ENCODE measurements at places on chromosomes 1 and 21. TPM values are rescaled to one million over a fixed set of nuclear protein-coding genes. Genes with fewer than 3 reads are reported as not detected.

GRCh38 chr1:33368431-33368830 is 47.5 kb upstream of the A3GALT2 start:
- DNase-seq = no peak

GRCh38 chr1:165759095-165759494 is 9.6 kb downstream of the TMCO1 start:
- no peak for DNase-seq

DNA sequence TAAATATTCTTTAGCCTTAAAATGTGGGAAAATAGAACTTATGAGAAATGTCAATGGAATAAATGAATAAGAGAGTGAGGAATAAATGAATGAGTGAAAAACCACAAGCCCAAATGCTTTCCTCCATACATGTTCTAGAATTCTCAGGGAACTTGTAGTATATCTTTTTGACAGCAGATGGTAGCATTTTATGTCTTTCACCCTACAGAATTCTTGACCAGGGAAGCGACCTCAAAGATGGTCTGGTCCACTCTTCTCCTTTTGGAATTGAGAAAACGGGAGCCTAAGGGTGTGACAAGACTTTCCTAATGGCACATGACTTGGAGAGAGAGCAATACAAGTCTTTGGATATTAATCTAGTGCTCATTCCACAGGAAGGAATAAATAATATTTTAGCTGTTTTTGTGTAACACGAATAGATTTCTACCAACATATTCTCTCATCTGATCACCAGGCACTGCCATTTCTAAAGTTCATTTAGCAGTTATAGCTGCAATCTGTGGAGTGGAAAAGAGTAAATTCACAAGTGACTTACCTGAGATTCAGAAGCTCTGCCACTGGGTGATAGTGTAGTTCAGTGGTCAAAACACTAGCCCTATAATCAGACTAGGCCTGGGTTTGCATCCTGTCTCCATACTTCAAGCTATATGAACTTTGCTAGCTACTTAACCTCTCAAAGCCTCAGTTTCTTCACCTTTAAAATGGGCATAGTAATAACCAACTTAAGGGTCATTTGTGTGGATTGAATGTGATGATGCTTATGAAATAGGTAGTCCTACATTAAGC is 15.0 kb upstream of the F5 start:
- DNase-seq = no peak

- DNase-seq = no peak
These were observed 1.1 kb upstream of the KCNE2 start for GRCh38 chr21:34362670-34363069.

DNA sequence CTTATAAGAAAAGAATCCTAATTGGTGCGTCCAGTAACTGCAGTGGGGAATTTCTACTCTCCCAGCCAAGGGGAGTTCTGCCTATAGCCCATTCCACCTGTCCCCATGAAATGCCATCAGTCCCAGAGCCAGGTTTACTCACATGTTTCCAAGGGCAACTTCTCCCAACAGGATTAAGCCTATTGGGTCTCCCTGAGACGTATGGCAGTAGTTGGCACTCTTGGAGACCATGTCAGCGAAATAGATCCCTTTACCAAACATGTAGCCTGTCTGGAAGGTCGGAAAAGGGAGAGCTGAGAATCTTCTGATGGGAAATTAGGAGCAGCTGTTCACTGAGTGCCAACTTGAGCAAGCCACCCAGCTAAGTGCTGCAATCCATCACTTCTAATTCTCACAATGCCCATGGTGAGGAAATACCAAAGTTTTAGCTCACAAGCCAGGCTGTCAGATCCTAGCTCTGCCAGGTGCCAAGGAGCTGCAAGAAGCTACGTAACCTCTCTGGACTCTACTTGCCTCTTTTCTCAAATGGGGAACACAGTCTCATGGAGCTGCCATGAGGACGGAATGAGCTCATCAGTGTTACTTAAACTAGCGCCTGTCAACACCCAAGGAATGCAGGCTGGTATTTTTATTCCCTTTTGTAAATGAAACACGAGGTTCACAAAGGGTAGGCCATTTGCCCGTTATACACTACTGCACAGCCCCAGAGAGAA is 43.9 kb downstream of the PARP1 start:
- DNase-seq = no peak

GRCh38 chr1:200040481-200041138 is 13.1 kb downstream of the NR5A2 start:
- no peak for DNase-seq

DNA sequence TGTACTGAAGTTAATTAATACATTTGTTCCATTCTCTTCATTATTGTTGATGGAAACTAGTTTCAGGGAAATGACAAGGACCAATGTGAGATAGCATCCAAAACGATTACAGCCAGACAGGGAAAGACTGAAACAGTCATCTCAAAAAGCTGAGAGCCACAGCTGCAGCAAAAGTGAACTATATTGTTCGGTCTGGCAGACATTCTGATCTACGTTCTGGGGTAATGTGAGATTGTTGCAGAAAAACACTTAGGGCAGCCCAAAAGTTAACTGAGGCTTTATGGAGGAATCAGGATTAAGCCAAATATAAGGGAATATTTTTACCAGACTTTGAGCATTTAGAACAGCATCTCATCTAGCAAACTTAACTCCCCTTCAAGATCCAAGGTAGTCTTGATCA is 112.9 kb downstream of the LRRC40 start:
- no peak for DNase-seq

- DNase-seq = no peak
These were observed 45.6 kb downstream of the ENAH start for GRCh38 chr1:225607355-225607754.

GRCh38 chr1:156644640-156645039 is 2.7 kb downstream of the BCAN start:
- DNase-seq = no peak

DNA sequence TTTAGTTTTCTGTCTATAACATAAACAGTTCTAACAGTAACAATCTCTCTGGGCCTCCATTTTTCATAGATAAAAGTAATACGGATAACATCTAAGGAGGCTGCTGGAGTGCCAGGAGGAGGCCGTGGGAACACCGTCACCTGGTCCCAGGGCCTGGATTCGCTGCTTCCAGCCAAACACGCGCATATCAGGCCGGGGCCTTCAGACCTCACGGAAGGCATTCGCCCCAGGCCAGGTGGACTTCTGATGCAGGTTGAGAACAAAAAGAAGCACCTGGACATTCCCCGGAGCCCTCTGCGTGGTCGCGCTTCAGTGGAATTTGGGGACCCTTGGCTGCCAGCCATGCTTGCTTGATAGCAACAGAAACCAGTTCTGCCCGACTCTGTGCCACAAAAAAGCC is 113.1 kb upstream of the GUCA2B start:
- DNase-seq = no peak

DNA sequence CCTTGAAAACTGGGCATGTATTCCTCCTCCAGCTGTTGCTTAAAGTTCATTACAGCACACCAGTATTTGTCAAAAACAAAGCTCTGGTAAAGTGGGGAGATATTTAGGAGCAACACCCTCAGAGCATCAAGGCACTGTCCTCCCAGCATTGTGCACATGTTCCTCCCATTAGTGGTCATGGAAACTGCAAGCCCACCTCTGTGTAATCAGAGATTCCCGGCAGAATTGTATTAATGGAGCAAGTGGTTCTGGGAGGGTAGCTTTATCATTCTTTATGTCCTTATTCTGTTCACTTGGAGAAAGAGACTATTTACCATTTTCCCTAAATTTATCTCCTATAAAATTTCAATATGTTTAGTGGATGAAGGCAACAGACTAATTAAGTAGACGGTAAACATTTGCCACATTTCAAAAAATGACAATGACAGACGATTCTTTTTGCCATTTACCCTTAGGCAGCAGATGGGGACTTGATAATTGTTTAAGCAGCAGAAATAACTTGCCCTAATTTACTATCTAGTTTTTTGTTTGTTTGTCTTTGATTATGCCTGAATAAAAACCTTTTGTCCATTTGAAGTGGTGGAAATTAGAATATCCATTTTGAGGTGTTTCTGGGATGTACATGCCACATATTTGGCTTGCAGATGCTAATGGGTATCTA is 289.6 kb upstream of the ST6GALNAC5 start:
- DNase-seq = no peak

DNA sequence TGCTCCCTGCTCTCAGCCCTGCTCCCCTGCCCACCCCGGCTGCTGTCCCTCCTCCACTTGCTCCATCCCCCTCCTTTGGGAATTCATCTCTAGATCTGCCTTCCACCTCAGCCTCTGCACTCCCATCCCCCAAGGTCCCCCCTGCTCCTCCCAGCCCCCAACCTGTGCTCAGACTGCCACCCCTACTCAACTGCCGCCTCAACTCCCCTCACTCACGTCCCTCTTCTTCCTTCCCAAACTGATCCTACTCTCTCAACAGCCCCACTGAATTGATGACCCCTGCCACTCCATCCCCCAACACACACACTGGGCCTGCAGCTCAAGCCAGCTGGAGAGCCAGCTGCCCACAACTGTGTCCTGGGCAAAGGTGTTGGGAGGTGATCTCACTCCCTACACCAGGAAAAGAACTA is 15.8 kb upstream of the ETV3L start:
- no peak for DNase-seq

- no peak for DNase-seq
These were observed 9.3 kb downstream of the RGL1 start for GRCh38 chr1:183814121-183814681.

DNA sequence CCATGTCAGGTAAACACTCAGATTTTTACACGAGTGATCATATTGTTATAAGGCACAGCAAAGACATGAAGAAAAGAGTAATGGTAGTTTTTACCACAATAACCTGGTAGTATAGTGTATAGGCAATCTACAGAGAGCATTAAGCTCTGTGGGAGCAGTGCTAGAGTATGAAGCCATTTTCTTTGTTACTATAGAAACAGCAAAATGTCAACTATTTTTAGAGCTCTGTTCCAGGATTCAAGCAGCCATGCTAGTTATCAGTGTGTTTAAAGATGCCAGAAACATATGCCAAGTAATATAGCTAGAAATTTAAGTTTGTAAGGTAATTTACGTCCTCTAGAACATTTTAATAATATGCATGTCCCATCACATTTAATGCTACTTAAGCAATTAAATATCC is 77.6 kb upstream of the RGS18 start:
- DNase-seq = no peak

- no peak for DNase-seq
These were observed 18.9 kb downstream of the GPR137B start for GRCh38 chr1:236161230-236161629.

DNA sequence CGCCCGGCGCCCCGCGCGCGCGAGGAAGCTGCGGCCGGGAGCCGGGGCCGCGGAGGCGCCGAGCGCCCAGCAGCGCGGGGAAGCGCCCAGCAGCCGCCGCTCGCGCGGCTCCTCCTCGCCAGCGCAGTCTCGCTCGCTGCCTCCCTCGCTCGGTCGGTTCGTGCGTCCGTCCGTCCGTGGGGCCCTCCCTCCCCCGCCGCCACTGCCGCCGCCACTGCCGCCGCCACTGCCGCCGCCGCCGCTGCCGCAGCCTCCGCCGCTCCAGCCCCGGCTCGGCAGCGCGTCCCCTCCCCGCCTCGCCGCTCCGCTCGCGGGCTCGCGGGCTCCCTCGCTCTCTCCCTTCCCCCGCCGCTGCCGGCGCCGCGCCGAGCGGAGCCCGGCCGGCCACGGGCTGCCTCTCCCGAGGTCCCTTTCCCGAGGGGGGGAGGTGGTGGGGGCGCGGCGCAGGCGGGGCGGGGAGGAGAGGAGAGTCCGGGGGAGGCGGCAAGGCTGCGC is at the start of gene KCND3:
TSS of gene KCND3 (minus strand) at position 138 of the 495 bp plus-strand sequence.
- DNase-seq = no peak

- peak; percentile 16 for DNase-seq
These were observed 1.9 kb downstream of the MANEAL start for GRCh38 chr1:37795340-37796125.

DNA sequence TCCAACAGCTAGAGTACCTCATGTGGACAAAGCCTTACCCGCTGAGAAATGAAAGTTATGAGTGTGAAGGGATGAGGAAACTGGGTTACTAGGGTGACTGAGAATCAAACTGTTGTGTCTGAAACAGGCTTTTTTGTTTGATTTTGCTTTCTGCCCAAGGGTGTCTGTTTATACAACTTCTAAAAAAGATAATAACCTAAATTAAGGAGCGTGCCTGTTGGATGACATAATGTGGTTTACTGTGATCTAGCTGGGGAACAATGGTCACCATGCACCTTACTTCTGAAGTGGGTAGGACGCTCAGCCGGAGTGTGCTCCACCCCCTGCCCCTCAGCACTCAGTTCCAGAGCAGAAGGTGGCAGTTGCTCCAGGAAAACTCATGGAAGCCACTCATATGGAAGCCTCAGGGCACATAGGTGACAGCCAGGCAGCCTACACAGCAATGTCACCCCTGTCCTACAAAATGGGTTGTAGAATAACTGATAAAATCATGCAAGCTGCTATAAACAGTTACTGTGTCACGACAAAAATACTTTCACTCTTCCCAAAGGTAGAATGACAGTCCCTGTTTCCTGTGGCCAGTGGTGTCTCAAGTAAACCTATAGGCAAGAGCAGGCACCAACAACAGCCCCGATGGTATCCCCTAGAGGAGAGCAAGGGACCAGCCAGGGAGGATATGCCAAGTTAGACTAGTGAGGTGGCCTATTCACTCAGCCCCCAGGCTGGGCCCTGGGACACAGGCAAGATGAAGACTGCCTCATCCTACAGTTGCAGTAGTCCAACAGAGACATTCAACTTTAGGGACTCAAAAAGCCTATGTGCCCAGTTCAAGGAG is 29.3 kb downstream of the SIPA1L2 start:
- no peak for DNase-seq

DNA sequence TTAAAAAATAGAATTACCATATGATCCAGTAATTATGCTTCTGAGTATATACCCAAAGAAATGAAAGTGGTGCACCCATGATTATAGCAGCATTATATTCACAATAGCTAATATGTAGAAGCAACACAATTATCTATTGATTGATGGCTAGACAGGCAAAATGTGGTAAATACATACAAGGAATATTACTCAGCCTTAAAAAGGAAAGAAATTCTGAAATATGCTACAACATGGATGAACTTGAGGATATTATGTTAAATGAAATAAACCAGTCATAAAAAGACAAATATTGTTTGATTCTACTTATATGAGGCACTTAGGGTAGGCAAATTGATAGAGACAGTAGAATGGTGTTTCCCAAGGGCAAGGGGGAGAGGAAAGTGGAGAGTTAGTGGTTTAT is 80.8 kb downstream of the MAP3K7CL start:
- no peak for DNase-seq

GRCh38 chr1:32334864-32335534 is 1.0 kb downstream of the MARCKSL1 start:
- DNase-seq = no peak

The OR2L5 gene
- polyA plus RNA-seq = not detected

The SV2A gene
- 13.3 TPM for polyA plus RNA-seq

The GSTM5 gene
- polyA plus RNA-seq = 48.4 TPM

The OR2T11 gene
- polyA plus RNA-seq = not detected

The CEP170 gene
- 72.3 TPM for polyA plus RNA-seq

The SLC22A15 gene
- polyA plus RNA-seq = 7.6 TPM

Data from left renal pelvis (tissue), 4 donors.